Esophagus squamous epithelium (tissue), 5 donors: ENCODE measurements at places on chromosomes 13 and 19.

- no peak for DNase-seq
- no peaks in the 10 kb centered on the region for H3K4me1 ChIP-seq
- H3K27ac ChIP-seq, result no peak overlapping the region
- H3K4me3 ChIP-seq, result no peak overlapping the region
- no peaks in the 10 kb centered on the region for H3K36me3 ChIP-seq
Observed at GRCh38 chr13:58712191-58712590, 1080.6 kb downstream of the PCDH17 start.

GRCh38 chr19:14237014-14237941, 31.3 kb upstream of the ADGRL1 start:
- H3K36me3 ChIP-seq, result no peaks in the 10 kb centered on the region
- H3K4me1 ChIP-seq, result no peaks in the 10 kb centered on the region
- no peak overlapping the region for H3K27ac ChIP-seq

DNA sequence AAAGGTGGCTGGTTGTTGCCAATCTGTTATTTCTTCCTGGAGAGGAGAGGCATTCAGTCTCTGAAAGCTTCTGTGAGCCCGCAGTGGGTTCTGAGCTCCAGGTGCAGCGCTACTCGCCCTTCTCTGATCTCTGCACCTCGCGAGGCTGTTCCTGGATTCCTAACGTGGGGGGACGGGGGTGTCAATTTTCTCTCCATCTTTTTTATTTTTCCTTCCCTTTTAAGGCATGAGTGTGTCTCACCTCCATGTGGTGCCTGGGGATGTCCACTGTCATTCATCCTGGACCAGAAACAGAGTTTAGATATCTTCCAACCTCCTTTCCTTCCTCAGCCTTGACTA, 626 bp downstream of the ZNF233 start:
- no peaks in the 10 kb centered on the region for H3K27me3 ChIP-seq
- H3K4me1 ChIP-seq, result peaks cover 8% of the 10 kb centered on the region
- no peaks in the 10 kb centered on the region for H3K36me3 ChIP-seq
- DNase-seq, result no peak
- H3K27ac ChIP-seq, result no peak overlapping the region

DNA sequence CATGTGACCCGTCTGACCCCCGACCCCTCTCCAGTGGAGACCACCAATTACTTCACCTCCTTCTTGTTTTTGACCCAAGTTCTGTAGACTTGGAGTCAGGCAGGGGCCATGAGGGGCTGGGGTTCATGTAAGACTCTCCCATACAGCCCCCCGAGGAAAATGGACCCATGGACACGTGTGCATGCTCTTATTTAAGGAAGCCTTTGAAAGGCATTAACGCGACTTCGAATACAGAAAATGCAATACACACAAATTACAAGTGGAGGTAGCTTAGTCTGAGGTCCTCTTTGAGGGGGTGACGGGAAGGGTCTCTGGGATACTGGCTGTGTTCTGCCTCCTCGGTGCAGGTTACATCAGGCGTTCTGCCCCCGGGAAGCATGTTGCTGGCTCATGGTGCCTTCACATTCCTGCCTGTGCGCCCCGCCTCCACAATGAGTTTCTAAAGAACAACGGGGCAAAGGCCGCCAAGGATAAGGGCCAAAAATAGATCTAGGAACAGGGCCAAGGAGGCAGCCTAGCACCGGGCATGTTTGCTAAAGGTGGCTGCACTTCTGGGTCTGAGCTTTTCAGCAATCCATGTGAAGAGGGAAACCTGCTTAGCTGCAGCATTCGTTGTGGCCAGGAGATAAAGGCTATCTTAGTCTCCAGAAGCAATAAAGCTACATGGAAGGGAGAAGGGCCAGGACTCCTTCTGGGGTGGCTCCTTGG, 54.5 kb downstream of the RAB20 start:
- DNase-seq, result no peak
- peaks cover 14% of the 10 kb centered on the region for H3K4me1 ChIP-seq
- H3K4me3 ChIP-seq, result no peak overlapping the region

GRCh38 chr13:48662226-48662625, 8.5 kb downstream of the CYSLTR2 start:
- H3K4me1 ChIP-seq, result no peaks in the 10 kb centered on the region
- no peaks in the 10 kb centered on the region for H3K36me3 ChIP-seq
- H3K4me3 ChIP-seq, result no peak overlapping the region
- no peak for DNase-seq

- no peaks in the 10 kb centered on the region for H3K27me3 ChIP-seq
- DNase-seq, result no peak
- peak within 1 kb of the TSS; percentile 59 for H3K4me3 ChIP-seq
- H3K27ac ChIP-seq, result peak within 1 kb of the TSS; percentile 66
- no peaks in the 10 kb centered on the region for H3K36me3 ChIP-seq
- H3K4me1 ChIP-seq, result peaks cover 23% of the 10 kb centered on the region
Observed at GRCh38 chr19:6530386-6531162, at the start of gene TNFSF9. Gene TNFSF9 (plus strand): TSS chr19:6531026. CDS start chr19:6531037, 11 bp downstream.

DNA sequence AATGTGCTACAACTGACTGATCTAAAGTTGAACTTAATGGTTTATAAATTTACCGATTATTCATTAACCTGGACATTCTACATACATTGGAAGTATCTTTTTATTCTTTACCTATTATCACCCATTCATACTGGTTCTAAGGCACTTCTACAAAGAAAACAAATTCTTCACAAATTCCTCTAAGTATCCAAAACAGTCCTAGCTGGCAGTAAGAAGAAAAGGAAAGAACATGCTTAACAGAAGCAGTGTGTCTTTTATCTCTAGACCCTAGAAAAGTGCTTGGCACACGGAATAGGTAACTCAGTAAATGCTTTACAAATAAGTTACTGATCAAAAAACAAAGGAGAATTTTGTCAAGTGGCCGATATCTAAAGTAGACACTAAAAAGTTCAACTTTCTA, 32.8 kb downstream of the TSC22D1 start:
- H3K4me1 ChIP-seq, result peaks cover 6% of the 10 kb centered on the region
- no peak for DNase-seq
- H3K27ac ChIP-seq, result no peak overlapping the region
- H3K27me3 ChIP-seq, result no peaks in the 10 kb centered on the region
- H3K4me3 ChIP-seq, result no peak overlapping the region

DNA sequence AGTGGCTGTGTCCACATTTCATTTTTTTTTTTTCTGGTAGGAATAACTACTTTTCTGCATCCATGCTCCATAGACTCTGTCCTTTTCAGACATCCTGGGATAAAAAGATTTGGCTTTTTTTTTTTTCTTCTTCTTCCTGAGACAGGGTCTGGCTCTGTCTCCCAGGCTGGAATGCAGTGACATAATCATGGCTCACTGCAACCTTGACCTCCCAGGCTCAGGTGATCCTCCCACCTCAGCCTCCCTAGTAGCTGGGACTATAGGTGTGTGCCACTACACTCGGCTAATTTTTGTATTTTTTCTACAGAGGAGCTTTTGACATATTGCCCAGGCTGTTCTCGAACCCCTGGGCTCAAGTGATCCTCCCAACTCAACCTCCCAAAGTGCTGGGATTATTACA, 4.1 kb upstream of the ICAM3 start:
- no peak overlapping the region for H3K4me3 ChIP-seq
- H3K27me3 ChIP-seq, result no peaks in the 10 kb centered on the region
- no peak overlapping the region for H3K27ac ChIP-seq
- no peaks in the 10 kb centered on the region for H3K4me1 ChIP-seq
- no peak for DNase-seq
- H3K36me3 ChIP-seq, result no peaks in the 10 kb centered on the region

- no peak overlapping the region for H3K4me3 ChIP-seq
- no peaks in the 10 kb centered on the region for H3K27me3 ChIP-seq
- H3K36me3 ChIP-seq, result no peaks in the 10 kb centered on the region
- H3K4me1 ChIP-seq, result peaks cover 8% of the 10 kb centered on the region
- DNase-seq, result no peak
Observed at GRCh38 chr13:23443878-23444277, 10.4 kb upstream of the SACS start.

DNA sequence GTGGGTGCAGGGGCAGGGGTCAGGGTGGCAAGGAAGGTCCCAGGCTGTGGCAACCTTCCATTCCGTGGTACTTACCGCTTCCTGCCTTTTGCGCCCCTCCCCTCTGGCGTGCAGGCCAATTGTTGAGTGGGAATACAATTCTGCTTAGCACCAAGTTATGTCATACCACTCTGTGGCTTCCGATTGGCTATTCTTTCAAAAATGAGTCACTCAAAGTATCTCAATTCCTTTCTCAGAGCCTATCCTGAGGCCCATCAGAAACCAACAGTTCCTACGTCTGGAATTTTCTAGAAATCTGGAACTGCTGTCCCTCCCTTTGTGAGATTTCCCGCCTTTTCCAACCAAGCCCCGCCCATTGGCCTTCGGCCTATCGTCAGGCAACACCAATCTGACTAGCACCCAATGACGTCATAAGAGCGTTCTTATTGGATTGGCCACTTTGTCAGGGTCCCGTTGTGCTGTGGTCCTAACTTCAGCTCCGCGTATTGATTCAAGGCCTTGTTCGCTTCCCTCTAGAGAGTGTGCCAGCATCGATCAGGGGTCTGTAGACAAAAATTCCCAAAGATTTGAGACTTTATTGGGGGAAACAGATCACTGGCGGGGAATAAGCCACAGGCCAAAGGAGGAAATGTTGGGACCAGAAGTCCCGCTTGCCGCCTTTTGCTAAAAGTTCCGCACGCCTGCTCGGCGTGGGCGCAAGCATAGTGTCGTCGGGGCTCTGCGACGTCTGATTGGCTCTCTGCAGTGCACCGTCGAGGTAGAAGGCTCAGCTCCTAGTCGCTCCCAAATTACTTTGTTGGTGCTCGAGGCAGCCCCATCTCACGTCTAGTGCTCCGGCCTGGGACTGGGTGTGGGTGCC, 11.7 kb downstream of the NTN5 start:
- DNase-seq, result no peak
- H3K27ac ChIP-seq, result peak overlapping the region; percentile 42
- no peaks in the 10 kb centered on the region for H3K27me3 ChIP-seq

GRCh38 chr19:18896421-18896841, 473 bp upstream of the CERS1 start:
- H3K27me3 ChIP-seq, result peaks cover 13% of the 10 kb centered on the region
- H3K4me1 ChIP-seq, result peaks cover 21% of the 10 kb centered on the region
- H3K36me3 ChIP-seq, result peaks cover 14% of the 10 kb centered on the region
- no peak for DNase-seq
- H3K4me3 ChIP-seq, result no peak overlapping the region

- H3K27me3 ChIP-seq, result no peaks in the 10 kb centered on the region
Observed at GRCh38 chr19:52237197-52237596, 32.2 kb upstream of the ZNF766 start.

GRCh38 chr13:36530050-36530789, 97.9 kb downstream of the CCNA1 start:
- H3K4me3 ChIP-seq, result no peak overlapping the region
- no peak for DNase-seq
- H3K27ac ChIP-seq, result no peak overlapping the region
- no peaks in the 10 kb centered on the region for H3K27me3 ChIP-seq
- H3K4me1 ChIP-seq, result peaks cover 75% of the 10 kb centered on the region
- H3K36me3 ChIP-seq, result no peaks in the 10 kb centered on the region

GRCh38 chr19:861756-862580, 2.5 kb downstream of the CFD start:
- no peaks in the 10 kb centered on the region for H3K36me3 ChIP-seq
- H3K27me3 ChIP-seq, result peaks cover 55% of the 10 kb centered on the region
- H3K4me1 ChIP-seq, result peaks cover 58% of the 10 kb centered on the region
- H3K4me3 ChIP-seq, result no peak overlapping the region
- H3K27ac ChIP-seq, result peak overlapping the region; percentile 4

DNA sequence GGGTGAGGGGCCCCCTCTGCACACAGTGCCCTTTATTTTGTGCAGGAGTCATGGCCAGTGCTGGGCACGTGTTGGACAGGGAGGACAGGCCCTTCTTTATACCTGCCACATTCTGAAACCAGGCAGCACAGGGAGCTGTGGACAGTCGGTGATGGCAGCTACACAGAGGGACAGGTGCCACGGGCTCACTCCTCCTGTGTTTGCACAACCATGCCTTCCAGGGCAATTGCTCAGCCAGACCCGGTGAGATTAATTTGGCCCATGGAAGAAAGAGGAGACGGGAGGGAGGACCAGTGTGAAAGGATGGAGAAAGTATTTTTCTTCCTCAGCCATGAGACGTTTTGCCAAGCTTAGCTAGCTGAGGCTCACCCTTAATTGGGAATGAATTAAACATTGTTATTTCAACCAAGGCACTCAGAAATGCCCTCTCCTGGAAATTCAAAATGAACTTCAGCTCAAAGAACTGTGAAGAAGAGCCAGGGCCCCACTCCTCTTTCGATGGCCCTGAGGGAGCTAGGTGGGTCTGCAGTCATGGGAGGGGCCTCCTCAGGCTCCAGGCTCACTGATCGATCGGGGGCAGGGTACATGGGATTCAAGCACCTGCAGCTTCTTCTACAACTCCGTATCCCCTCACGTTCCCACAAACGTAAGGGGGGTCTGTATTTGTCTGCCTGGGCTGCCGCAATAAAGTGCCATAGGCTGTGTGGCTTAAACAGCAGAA, 41.2 kb downstream of the SHISA2 start:
- no peak overlapping the region for H3K27ac ChIP-seq
- no peak overlapping the region for H3K4me3 ChIP-seq
- no peak for DNase-seq
- peaks cover 14% of the 10 kb centered on the region for H3K4me1 ChIP-seq
- peaks cover 28% of the 10 kb centered on the region for H3K27me3 ChIP-seq
- no peaks in the 10 kb centered on the region for H3K36me3 ChIP-seq

GRCh38 chr13:23377579-23377978, 55.9 kb downstream of the SACS start:
- H3K4me1 ChIP-seq, result peaks cover 26% of the 10 kb centered on the region
- H3K4me3 ChIP-seq, result no peak overlapping the region
- H3K36me3 ChIP-seq, result no peaks in the 10 kb centered on the region
- H3K27me3 ChIP-seq, result no peaks in the 10 kb centered on the region
- no peak for DNase-seq

- H3K36me3 ChIP-seq, result no peaks in the 10 kb centered on the region
- peaks cover 16% of the 10 kb centered on the region for H3K4me1 ChIP-seq
- no peak for DNase-seq
- no peak overlapping the region for H3K4me3 ChIP-seq
Observed at GRCh38 chr19:42113641-42114348, 18.5 kb downstream of the POU2F2 start.

DNA sequence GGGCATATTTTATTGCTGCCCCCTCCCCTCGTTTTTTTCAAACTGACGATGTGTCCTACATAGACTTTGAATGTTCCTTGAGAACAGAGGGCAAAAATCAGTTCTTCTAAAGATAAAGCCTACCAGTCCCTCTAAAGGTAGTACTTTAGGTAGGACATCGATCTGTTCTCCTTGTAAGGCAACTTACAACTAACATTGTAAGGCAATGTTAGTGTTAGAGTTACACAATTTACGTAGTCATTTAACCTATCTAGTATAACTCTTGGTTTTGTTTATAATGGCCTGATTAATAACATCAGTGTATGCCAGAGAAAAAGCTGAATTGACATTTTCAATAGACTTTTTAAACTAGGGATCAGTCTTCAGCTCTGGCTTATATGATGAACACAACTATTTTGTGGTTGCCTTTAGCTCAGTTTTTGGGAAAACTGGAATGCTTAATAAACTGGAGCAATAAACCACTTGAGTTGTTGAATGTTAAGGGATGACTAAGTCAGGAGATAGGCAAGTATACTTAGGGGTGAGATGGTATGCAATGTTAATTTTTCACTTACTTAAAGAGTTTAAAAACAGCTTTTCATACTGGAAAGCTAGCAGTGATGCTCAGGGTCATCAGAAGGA, 2.2 kb downstream of the NDFIP2 start:
- H3K4me1 ChIP-seq, result peaks cover 7% of the 10 kb centered on the region
- H3K27me3 ChIP-seq, result no peaks in the 10 kb centered on the region
- peak overlapping the region; percentile 92 for H3K27ac ChIP-seq
- no peak for DNase-seq
- H3K36me3 ChIP-seq, result no peaks in the 10 kb centered on the region

GRCh38 chr13:94178625-94179244, 300.7 kb downstream of the DCT start:
- H3K27me3 ChIP-seq, result no peaks in the 10 kb centered on the region
- H3K4me3 ChIP-seq, result no peak overlapping the region
- H3K36me3 ChIP-seq, result no peaks in the 10 kb centered on the region
- no peaks in the 10 kb centered on the region for H3K4me1 ChIP-seq
